ENCODE measurements at places on chromosomes 2 and 18.
A peak's percentile ranks its signal among the peaks of the same experiment; 100 is the strongest.

- DNase-seq = no peak
Observed at GRCh38 chr2:169351725-169352124, 10.6 kb downstream of the LRP2 start.

GRCh38 chr2:132577686-132578085, 92.3 kb downstream of the LYPD1 start:
- no peak for DNase-seq

DNA sequence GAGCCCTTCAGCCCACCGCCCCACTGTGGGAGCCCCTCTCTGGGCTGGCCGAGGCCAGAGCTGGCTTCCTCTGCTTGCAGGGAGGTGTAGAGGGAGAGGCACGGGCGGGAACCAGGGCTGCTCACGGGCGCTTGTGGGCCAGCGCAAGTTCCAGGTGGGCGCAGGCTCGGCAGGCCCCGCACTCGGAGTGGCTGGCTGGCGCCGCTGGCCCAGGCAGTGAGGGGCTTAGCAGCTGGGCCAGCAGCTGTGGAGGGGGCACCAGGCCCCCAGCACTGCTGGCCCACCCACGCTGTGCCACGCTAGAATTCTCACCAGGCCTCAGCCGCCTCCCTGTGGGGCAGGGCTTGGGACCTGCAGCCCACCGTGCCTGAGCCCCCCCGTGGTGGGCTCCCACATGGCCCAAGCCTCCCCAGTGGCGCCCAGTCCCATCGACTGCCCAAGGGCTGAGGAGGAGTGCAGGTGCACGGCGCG, 45.2 kb downstream of the SLC5A7 start:
- DNase-seq = no peak

GRCh38 chr2:229446350-229446749, 175.3 kb upstream of the PID1 start:
- no peak for DNase-seq

DNA sequence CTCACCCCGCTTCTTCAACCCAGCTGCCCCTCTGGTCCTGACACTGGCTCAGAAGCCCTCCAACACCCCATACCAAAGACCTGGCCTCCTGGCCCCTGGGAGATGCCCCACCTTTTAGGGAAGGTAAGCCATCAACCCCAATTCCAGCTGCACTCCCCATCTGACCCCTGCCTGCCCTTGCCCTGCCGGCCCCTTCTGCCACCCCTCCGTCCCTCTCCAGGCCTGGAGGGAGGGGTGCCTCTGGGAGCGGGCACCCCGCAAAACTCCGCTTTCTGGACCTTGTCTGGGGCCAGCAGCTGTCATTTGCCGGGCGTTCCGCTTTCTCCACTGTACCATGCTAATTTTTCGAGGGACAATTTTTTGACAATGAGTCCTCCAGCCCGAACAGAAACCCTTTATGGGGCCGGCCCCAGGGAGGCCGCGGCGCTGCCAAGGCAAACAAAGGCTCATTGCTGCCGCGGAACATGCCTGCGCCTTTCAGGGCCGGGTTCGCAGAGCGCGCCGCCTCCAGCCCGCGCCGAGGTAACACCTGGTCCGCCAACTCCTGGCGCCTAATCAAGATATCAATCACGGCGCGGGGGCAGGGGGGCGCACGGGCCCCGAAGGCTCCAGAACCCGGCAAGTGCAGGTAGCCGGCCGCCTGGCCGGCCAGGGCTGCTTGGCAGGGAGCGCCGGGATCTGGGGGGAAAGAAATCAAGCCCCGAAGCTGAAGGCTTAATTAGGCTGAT, 96.0 kb downstream of the INHBB start:
- no peak for DNase-seq

GRCh38 chr2:128344101-128344500, 25.4 kb upstream of the HS6ST1 start:
- DNase-seq = no peak

DNA sequence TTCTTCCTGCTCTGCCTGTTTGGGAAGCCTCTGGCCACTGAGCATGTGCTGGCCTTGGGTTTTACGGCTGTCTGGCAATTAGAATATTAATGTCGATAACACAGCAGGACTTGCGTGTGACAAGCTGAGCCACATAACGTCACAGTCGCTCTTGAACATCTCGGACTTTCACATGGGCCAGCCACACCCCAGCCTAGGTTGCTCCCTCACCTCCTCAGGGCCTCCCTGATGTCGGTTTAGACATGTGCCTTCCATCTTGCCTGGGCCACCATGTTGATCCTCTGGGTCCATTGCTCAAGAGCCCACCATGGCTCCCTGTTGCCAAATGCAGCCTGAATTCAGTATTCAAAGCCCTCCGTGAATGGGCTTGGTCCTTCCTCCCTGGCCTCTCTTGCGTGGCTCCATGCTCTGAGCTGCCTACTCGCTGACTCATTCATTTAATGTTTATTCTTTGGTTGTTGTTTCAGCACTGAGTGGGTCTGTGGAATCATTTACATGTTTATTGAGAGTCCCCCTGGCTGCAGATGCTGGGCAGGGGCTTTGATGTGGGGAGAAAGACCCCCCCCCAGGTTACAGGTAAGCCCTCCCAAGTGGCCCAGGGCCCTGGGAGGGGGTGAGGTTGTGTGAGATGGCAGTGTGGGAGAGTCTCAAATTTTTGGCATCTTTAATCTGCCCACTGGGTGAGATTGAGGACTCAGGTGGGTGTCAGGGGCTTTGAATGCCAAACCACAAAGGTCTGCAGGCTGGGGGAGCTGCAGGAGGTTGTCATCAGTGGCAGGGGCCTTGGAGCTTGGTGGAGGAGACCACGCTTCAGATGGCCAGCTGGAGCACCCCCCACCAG, 62.0 kb downstream of the ODC1 start:
- no peak for DNase-seq

DNA sequence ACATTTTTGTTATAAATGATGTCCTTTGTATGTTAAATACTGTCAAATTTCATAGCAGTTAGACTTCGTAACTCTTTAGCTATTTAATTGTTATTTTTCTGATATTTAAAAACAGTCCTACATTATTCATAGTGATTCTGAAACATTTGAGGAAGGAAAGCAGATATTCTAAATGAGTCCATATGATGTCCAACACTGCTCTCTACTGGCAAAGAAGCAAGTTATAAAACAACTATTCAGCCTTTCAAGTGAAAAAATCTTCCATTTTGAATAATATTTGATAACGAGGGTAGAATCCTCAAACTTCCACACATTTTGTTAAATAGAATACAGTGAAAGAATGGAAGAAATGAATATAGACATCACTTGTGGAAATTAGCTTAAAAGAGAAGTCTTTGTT, 220.8 kb downstream of the GULP1 start:
- DNase-seq = peak; percentile 3

GRCh38 chr18:49303379-49303778, 157.1 kb downstream of the DYM start:
- DNase-seq = no peak

DNA sequence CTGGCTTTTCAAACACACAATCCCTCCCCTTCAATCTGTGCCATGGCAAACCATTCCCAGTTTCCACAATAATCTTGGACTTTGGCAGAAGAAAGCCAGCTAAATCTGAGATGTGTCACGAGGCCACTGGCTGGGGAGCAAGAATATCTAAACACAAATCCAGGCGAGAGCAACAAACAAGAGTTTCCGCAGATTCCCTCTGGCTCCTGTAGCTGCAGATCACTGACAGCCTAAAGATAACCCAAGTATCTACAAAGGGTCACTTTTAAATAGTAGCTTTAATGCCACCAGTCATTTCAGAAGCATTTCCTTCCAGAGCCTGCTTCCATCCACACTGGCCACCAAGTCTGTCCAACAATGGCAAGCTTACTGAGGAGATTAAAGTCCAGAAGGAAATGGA, 86.9 kb downstream of the ACVR1 start:
- no peak for DNase-seq

GRCh38 chr2:145431181-145431951, 911.4 kb upstream of the ZEB2 start:
- DNase-seq = peak; percentile 99

DNA sequence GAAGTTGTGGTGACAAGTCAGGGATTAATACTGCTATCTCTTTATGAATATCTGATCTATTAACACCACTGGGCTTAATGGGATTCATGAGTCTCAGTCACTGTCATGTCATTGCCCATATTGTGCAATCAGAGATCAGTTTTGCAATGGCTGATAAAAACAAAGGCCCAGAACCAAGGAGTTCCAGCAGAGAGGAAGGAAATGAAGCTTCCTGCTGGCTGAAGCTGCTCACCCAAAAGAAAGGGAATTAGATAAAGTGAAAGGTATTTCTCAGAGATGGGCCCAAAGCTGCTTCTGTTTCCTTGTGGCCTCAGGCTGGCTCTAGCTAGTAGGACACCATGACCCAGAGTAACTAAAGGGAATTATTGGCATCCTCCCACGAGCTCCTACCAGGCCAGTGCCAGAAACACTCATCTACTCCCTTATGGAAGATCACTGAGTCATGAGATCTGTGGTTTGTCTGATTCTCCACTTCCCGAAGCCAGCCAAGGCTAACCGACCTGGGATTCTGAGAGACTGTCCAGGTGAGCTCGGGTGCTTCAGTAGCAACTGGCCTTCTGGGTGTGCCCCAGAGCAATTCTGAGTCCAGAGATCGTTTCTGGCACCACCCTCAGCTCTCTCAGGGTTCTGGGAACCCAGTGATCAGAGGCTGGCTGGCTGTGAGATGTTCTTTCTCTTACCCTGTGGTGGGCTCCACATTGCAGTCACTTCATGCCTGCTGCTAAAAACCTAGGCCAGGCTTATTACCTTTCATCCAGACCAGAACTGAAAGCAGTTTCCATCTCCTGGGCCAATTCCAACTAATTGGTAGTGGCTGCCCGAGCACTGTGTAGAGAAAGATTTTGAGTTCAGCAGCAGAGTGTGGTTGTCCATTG, 129.5 kb upstream of the PELI1 start:
- DNase-seq = no peak

DNA sequence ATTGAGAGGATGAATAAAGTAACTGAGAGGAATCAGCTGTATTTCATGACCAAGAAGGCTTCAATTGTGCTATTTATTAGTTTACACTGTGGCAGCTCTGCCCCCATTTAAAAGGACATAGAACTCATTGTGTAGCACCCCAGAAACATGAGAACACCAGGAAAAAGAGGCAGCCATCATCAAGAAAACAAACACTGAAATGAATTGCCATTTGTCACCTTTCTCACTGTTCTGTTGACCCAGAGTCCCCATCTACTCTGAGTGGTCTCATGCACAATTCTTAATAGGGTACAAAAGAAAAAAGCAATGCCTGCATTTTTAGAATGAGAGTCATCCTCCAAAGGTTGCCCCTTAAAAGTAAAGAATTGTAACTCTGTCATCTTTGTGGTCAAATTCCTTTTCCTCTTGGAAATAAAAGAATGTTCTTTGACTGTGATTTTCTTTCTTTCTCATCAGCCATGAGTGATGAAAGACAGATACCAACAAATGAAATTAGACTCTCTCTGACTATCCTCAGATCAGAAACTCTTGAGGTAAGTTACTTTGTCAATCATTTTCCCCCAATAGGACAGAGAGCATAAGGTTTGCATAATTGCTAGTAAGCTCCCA, 1941.9 kb upstream of the PIK3C3 start:
- no peak for DNase-seq

DNA sequence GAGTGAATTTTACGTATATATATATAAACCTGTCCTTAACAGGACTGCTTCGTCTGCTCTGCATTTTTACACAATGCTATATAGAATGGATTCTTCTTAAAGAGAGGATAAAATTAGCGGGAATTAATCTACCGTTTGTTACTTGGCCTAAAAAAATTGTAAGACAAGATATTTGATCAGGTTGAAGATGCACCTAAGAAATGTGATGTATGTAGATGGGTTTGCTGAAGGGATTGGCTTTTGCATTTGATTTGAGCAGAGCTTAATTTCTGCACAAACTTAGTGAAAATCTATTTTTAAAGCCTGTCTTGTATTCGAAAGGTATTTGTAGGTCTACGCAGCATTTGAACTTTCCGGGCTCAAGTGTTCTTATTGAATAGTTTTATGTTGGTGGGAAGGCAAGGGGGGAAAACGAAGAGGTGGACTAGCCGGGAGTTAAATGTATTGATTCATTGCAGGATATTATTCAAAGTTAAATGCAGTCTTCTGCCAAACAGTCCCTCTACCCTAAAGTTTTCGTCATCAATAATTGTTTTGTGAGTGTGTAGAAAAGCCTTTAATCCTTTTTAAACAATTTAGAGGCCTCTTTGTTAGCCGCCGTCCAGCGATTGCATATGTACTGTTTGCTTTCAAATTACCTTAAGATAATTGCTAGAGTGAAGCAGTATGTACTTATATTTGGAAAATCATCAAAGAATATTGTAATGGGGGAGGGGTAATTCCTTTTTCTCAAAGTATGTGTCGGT, 1.2 kb downstream of the PPP1CB start:
- no peak for DNase-seq

DNA sequence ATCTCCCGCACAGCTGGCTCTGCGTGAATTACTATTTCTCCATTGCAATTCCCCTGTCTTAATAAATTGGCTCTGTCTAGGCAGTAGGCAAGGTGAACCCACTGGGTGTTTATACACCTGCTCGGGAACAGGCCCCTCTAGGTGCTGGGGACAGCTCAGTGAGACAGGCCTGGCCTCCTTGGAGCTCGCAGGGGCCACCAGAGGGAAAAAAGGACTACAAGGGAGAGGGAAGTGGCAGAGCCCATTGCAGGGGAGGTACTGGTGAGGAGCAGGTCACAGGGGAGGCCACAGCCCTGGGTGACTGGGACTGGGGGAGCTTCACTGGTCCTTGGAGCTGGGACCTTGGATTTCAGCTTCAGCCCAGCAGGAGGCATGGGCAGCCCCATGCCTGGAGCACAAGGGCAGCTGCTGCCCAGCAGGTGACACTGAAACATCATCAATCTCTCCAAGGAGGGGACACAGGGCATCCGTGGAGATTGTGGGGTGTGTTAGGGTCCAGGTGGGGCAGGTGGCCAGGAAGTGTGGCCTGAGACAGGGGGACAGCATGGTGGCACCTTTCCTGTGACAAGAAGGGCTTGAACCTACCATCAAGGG, 31.2 kb downstream of the NGEF start:
- DNase-seq = peak; percentile 29

DNA sequence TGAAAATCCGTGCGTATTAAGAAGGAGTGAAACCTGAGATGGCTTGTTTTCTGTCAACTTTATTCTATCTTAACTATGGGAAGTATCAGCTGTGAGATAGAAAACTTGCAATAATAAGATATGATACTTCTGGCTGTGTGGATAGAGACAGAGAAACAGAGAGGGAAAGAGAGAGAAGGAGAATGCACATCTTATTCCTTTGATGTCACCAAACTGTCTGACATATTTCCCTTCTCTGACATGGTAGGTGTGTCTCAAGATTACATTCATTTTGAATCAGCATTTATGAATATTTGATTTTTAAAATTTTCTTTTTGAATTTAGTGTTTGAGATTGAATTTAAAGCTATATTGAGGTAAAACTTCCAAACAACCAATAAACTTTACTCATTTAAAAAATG, 69.4 kb downstream of the CDC42EP3 start:
- DNase-seq = no peak

GRCh38 chr2:186254759-186255158, 231.3 kb upstream of the ZC3H15 start:
- no peak for DNase-seq

DNA sequence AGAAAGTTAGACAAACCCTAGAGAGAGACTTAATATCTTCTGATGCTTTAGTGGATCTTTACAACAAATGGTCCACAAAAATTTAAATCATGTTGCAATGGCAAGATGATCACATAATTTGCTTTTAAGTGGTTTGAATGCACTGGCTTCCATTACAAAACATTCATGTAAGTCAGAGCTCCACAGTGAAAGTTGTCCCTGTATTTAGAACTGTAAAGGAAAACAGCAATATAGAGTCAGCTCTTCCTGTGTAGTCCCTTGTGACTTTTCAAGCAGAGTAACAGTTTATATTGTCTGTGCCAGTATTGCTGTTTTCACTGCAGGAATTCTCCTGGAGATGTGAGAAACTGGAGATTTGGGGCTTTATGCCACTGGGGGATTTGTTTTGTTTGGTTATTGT, 77.7 kb downstream of the MEIS1 start:
- peak; percentile 20 for DNase-seq

Data from NCI-H1417 (cell line).